AG09319 (cell line): ENCODE measurements at places on chromosomes 4 and X.

DNA sequence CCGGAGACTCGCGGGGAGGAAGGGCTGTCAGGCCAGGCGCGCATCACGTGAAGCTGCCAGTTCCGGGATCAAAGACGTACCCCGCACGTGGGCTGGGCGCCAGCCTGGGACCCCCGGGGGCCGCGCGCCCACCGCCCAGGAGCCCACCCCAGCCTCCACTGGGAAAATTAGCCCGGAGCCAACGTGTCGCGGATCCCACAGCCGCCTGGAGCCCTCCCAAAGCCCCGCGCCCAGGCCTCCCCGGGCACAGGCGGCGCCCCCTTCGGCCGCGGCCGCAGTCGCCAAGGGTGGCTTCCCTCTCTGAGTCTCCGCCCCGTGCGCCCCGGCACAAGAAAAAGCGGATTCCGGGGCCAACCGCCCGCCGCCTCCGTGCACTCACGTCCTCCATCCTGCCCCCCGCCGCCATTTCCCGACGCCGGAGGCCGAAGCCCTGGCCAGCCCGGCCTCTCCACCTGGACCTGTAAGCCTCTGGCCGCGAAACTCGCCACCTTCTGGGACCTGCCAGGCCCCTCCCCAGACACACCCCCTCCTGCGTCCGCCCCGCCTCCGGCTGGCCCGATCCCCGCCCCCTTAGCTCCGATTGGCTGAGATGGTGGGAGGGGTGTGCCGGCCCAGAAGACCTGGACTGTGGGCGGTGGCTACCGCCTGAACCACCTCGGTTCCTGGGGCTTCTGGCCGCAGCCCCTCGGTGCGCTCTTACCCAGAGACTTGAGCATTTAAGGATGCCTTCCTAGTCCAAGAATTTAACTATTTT lies at the start of gene TMEM192:
Gene TMEM192 (minus strand): TSS at position 493 of the 754 bp plus-strand sequence. CDS start 87 bp downstream, at position 406.
- peak; percentile 62 for DNase-seq

- DNase-seq: no peak
These were observed 600.0 kb downstream of the BCOR start for GRCh38 chrX:39497702-39498265.

GRCh38 chr4:183600189-183600685 lies 58.7 kb downstream of the RWDD4 start:
- no peak for DNase-seq

DNA sequence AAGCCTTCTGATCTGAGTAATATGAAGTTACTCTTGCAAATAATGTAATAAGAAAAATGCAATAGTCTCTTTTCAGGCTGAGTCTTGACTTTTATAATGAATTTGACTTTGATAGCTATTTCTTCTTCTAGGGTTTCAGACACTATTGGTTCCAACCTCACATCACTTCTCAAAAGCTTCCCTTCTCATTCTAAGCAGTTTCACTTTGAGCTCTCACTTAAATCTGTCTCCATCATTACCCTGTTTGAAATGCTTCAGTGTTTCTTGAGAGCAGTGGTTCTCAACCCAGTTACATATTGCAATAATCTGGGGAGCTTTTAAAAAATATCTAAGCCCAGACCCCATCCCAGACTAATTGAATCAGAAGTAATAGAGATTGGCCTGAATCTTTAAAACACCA lies 40.5 kb upstream of the BMP2K start:
- no peak for DNase-seq

DNA sequence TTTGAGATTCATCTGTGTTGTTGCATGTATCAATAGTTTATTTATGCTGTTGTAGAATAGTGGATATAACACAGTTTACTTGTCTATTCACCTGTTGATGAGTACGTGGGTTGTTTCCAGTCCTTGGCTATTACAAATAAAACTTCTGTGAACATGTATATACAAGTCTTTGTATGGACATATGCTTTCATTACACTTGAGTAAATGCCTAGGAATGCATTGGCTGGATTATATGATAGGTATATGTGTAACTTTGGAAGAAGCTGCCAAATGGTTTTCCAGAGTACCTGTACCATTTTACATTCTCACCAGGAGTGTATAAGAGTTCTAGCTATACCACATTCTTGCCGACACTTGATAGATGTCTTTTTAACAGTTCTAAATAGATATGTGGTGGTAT lies 16.5 kb downstream of the ART3 start:
- no peak for DNase-seq

GRCh38 chrX:84182516-84182915 lies 5.5 kb downstream of the RPS6KA6 start:
- DNase-seq: no peak

DNA sequence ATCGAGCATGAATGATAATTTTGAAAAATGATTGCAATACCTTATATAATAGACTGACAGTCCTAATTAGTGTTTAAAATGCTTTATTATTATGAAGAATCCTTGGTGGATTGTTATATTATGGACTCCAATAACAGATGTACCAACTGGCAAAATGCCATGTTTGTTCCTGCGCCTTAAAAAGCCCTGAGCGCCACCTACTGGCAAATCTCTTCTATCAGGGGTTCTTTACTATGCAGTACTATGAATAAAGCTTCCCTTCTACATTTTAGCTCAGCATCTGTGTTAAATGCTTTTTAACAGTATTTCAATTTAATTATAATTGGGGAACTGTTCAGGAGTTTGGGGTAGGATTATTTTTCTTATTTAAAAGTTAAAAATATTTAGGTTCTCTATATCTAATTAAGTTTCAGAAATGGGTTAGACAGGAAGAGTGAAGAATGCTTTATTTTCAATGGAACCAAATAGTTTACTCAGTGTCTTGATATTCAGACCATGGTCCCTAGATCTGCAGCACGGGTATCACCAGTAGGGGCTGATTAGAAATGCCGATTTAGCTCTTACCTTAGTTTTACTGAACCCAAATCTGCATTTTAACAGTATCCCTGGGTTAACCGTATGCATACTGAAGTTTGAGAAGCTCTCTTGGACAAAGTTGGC lies 20.0 kb downstream of the CFAP97 start:
- DNase-seq: peak; percentile 82

DNA sequence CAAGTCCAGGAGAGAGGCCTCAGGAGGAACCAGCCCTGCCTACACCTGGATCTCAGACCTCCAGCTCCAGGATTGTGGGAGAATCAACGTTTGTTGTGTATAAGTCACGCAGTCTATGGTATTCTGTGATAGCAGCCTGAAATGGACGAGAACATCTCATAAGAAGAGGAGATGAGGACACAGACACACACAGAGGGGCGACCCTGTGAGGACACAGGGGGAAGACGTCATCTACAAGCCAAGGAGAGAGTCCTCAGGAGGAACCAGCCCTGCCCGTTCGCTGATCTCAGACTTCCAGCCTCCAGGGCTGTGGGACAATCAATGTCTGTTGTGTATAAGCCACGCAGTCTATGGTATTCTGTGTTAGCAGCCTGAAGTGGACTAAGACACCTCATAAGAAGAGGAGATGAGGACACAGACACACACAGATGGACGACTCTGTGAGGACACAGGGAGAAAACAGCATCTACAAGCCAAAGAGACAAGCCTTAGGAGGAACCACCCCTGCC lies 20.3 kb downstream of the P2RY8 start:
- DNase-seq: no peak
